Naive thymus-derived CD4-positive, alpha-beta T cell (primary cell): ENCODE measurements at places on chromosomes 5 and 9. TPM values are rescaled to one million over a fixed set of nuclear protein-coding genes. Genes with fewer than 3 reads are reported as not detected.

Gene CDKN2A
- total RNA-seq: 0.95 TPM

Gene PCDHA1
- total RNA-seq: not detected in 2 replicates

Gene CTXN3
- total RNA-seq: not detected in 2 replicates

GRCh38 chr5:78472469-78473106 lies 112.2 kb downstream of the SCAMP1 start:
- no peaks in the 10 kb centered on the region for H3K36me3 ChIP-seq
- H3K27ac ChIP-seq: no peak overlapping the region
- H3K4me3 ChIP-seq: no peak overlapping the region
- no peak for DNase-seq
- H3K27me3 ChIP-seq: no peaks in the 10 kb centered on the region

DNA sequence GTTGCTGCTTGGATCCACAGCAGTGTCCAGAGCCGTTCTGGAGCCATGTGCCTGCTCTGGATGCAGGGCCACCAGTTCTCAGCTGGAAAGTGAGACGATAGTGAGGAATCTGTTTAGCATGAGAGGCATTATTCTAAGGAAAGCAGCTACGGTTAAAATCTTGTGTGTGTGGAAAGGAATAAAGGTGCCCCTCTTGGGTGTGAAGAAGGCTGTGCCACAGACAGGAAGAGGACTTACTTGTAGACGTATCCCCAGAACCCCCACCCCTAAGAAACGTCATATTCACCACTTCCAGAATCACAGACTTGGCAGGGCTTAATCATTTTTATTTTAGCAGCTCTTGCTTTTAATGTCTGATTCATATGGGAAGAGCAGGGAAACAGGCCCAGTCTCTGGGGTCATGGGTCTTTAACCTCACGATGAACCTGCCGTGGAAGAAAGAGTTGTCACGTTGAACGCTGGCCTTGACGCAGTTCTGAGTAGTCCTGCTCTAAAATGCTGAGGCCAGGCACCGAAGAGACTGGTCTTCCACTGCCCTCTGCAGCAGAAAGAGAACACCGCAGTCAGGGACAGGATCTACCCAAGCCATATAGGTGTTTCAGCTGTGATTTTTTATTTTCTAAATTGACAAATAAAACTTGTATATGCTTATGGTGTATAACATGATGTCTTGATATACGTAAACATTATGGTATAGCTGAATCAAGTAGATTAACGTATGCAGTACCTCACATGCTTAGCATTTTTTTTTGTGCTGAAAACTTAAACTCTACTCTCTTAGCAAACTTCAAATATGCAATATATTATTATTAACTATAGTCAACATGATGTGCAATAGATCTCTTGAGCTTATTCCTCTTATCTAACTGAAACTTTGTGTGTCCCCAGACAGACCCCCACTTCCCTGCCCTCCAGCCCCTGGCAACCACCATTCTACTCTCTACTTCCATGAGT lies 38.8 kb downstream of the CARTPT start:
- DNase-seq: peak; percentile 2
- no peaks in the 10 kb centered on the region for H3K4me1 ChIP-seq
- H3K36me3 ChIP-seq: no peaks in the 10 kb centered on the region

GRCh38 chr9:92385001-92385400 lies 19.4 kb downstream of the OGN start:
- DNase-seq: no peak
- no peaks in the 10 kb centered on the region for H3K27me3 ChIP-seq
